ENCODE measurements at places on chromosomes 5 and 9.

DNA sequence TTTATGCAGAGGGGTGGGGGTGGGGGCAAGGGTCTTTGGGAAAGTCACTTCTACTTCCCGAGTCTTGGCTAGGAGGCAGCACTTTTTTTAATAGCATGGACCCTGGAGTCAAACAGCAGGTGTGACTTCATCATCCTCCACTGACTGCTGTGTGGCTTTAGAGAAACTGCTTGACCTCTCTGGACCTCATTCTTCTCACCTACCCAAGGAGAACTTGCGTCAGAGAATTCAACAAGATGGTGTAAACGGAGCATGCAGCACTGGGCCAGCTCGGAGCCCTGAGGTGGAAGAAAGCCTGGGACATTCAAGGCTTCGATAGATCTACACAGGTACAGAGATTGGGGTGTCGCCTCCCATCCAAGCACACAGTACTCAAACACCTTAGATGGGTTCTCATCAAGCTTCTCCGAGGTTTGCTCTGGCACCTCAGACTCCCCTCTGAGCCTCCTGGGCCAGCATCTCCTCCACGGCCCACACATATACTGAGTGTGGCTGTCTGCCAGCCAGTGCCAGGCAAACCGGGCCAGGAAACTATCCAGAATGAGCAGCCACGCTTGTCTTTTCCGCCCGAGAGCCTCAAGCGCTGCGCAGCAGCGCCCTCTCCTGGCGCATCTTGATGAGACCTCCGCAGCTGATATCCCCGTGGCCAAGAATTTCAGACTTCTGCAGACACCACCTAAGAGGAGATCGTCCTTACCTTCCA is 4.6 kb upstream of the SLC25A48 start:
- DNase-seq: no peak

DNA sequence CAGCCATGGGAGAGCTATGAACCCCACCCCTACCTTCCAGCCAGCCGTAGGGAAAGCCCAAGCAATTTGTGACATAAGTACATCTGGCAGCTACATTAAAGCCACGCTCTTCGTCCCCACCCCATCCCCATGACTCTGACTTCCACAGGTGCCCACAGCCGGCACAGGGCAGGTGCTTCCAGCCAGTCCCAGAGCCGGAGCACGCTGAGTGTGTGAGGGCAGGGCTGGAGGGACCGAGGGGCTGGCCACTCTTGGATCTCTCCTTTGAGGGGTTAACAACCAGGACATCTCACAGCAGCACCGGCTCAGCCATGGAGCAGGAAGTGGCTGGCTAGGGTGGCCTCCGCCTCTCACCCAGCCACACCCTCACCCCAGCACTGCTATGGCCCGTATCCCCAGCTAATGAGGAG is 2.4 kb upstream of the FAM78A start:
- DNase-seq: no peak

DNA sequence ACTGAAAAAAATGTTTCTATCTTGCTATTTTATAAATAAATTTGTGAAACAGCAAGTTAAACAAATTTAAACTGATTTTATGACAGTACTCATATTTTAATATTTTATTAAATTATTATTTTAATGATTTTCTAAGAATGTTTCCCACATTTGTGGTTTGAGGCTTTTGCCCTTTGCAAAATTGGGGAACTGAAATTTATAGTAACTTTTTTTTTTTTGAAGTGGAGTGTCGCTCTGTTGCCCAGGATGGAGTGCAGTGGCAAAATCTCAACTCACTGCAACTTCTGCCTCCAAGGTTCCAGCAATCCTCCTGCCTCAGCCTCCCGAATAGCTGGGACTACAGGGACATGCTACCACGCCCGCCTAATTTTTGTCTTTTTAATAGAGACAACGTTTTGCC is 7.2 kb upstream of the ADGRV1 start:
- no peak for DNase-seq

DNA sequence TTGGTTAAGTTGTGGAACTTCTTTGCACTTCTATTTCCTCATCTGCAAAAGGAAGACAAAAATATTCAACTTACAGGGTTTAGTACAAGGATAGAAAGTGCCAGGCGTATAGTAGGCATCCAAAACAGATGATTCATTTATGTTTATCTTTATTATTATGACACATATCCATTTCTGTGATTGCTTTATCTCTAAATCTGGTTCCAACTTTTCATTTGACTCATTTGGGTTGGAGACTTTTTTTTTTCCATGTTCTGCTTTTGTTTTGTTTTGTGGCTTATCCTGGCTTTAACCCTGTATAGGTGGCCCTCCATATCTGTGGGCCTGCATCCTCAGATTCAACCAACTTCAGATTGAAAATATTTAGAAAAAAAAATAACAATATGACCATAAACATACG is 186.7 kb upstream of the SLC24A2 start:
- no peak for DNase-seq

- no peak for DNase-seq
These were observed 241.5 kb downstream of the PAPPA start for GRCh38 chr9:116394894-116395698.

- no peak for DNase-seq
These were observed 704.3 kb upstream of the ZNF608 start for GRCh38 chr5:125450771-125451170.

GRCh38 chr9:18824095-18824666 is 208.8 kb downstream of the SAXO1 start:
- DNase-seq: no peak

DNA sequence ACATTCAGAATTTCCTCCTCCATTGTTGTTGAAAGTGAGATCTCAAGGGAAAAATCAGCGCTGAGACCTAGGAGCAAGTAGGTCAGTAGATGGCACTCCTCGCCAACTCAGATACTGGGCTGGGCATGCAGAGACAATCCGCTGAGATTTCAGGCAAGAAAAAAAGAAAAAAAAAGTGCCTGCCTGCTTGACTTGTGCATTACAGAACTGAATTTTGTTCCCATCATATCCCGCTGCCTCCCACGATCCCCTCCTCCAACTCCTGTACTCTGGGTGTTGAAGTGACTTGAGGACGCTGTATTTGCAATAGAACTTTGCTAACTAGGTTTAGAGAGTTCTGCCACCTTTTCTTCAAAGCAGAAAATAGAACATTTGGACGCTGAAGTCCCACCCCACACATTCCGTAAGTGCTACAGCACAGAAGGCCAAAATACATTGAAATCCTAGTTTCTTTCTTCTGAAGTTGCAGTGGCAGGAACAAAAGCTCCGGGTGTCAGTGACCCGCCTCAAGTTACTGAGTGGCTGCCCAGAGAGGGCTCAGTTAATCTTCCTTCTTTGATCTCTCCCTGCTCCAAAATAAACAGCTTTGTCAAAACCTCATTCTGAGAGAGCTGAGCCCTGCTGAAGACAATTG is 265.8 kb downstream of the MLLT3 start:
- DNase-seq: no peak

- DNase-seq: no peak
These were observed 187.1 kb downstream of the CFAP90 start for GRCh38 chr5:7663808-7664207.

- DNase-seq: no peak
These were observed 984.6 kb upstream of the SEMA6A start for GRCh38 chr5:117559005-117559844.

GRCh38 chr5:143837306-143837848 is 25.4 kb downstream of the HMHB1 start:
- no peak for DNase-seq

DNA sequence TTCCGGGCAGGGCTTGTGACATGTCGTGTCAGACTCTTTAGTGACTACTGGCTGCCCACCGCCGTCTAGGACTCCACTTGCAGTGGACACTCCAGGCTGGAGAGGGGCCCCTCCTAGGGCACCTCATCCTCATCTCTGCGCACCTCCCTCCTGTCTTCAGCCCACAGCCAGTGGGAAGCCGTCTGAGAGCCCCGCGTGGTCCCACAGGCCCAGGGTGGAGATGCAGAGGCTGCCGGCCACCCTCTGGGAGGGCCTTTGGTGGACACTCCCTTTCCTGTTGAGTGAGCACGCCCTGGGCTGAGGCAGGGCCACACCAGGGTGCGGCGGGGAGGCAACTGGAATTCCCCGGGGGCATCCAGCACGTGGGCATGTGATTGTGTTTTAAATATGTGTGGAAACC is 80.5 kb downstream of the IRX2 start:
- DNase-seq: no peak

DNA sequence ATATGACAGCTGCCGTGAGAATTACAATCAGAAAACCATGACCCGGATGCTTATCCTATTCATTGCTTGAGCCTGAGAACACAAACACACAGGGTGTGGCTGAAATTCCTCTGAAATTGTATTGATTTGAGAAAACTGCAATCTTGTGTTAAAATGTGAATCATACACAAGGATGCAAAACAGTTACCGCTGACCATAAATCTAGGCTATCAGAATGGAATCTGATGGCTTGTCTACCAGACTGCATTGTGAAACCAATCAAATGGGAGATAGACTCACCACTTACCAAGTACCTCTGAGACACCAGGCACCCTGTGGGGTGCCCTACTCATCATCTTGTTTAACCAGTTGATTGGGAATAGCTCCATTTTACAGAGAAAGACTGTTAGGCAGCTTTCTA is 188.7 kb upstream of the MSX2 start:
- no peak for DNase-seq

- DNase-seq: no peak
These were observed 61.3 kb downstream of the RAPGEF1 start for GRCh38 chr9:131678499-131679111.

GRCh38 chr9:90970608-90971007 is 169.0 kb downstream of the SYK start:
- DNase-seq: no peak

DNA sequence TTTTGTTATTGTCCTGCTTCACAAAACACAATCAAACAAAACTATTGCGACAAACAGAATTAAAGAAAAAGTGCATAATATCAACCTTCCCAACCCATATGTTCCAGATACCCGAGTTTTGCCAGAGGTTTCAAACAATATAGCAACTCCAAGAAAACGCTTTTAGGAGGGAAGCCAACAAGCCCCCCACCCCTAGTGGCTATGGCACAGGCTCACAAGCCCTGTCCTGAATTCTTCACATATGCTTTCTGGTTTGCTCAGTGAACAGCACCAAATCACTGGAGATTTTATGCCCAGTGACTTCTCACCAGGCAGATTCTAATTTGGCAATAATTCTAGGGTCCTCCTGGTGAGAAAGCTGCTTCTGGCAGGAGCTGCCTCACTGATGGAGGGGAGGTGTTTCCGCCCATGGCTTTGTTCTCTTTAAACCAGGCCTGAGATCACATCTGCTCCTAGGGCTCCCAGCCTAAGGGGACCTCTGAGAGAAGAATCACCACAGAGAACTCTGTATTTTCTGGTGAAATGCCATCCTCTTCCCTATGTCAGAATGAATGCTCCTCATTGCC is 1982.4 kb downstream of the EFNA5 start:
- no peak for DNase-seq

DNA sequence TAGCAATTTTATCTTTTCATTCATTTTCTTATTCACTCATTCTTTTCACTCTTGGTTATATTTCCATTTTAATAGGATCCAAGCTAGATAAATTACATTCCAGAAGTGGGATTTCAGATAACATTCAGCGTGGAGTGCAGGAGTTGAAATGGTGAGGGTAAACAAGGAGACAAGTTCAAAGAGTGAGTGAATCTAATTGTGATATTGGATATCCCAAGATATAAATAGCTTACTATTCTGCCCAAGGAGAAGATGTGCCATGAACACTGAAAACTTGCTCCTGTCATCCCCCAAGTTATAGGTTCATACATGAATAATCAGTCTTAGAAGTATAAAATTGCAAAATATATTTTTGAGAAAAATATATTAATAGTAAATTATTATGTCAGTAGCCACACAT is 459.3 kb downstream of the CETN3 start:
- no peak for DNase-seq

- no peak for DNase-seq
These were observed 36.0 kb upstream of the SVEP1 start for GRCh38 chr9:110615498-110615897.
